ENCODE measurements at places on chromosomes 13 and 19.

DNA sequence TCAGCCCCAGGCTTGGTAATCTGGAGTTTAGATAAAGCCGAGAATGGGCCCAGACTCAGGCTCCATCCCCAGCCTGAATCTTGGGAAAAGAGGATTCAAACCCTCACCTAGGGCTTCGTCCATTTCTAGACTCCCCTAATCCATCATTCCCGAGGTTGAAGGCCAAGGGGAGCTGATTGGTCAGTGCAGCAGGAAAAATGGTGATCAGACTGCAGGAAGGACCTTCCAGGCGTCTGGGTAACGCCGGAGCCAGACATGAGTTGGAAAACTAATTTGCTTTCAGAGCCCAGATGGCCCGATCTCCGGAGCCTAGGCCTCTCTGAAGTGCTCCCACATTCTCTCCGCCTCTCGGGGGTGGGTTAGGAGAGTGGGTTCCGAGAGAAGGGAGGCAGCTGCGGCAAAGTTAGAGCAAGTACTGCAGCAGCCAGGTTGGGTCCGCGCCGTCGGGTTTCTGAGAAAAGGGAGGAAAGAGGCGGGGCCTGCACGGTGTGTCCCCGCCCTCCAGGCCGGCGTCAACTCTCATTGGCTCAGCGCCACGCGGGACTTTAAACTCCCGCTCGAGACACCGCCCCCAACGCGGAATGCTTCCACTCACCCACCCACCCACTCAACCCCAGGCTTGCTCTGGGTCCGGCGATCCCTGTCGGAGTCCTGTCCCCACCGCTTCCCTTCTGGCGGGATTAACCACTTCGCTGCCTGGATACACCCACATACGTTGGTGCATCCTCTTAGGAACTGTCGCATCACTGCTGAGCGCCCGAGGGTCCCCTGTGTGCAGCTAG is 788 bp upstream of the RTBDN start:
- DNase-seq, result no peak

GRCh38 chr19:4580021-4580901 is 20.8 kb upstream of the SEMA6B start:
- no peak for DNase-seq

GRCh38 chr13:72204291-72204690 is 337.3 kb upstream of the DACH1 start:
- DNase-seq, result no peak

DNA sequence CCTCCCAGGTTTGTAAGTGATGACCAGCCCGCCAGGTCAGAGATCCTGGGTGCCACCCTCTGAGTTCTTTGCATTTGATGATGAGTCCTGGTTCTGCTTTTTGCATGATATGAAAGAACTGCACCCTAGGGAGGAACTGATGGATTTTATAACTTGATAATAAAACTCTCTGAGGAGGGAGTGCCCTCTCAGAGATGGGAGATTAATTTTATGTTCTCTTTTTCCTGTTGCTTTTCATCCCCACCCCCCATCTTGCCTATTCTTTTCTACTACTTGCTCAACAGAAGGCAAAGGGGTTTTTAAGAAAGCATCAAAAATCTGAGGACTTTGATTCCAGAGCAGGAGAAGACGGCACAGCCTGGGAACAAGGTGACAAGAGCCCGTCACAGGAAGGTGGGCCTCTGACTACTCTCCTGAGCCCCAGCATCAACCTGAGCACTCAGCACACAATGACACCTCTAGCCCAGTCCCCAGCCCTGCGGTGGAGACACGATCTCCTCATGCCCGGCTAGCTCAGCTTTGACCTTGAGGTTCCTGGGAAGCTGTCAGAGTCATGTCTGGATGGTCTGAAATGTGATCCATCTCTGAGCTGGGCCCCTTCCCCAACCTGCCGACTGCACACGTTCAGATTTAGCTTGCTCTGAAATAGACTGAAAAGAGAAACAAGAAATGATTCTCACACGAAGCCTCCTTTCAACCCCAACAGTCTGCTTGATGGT is 69.1 kb downstream of the SIAH3 start:
- no peak for DNase-seq

- no peak for DNase-seq
Observed at GRCh38 chr13:21089830-21090229, 28.4 kb upstream of the LATS2 start.

DNA sequence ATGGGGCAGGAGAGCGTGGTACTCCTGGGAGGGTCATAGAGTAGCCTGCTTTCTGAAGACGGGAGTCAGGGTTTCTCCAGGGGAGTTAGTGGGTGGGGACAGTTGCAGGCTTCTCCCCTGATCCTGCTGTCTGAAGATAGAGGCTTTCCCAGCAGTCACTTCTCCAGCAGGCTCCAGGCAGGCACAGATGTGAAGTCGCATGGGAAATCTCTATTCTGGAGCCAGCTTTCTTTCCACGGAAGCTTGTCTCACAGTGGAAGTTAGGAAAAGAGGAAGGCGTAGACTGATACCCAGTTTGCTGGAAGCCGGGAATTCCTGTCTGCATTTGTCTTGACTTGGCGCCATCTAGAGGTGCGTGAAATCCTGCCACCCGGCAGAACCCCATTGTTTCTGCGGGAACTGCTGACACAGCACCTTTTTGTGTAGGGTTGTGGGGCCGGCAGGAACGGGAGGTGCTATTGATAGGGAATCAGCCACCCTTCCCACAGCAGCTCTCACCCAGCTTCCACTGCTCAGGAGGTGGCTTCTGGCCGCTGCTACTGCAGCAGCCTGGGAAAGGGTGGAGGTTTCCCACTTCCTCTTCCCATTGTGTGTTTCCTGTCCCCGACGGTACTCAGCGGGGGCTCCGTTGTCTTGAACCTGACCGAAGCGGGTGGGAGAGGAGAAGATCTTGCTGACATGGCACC is 28.5 kb upstream of the NPAS1 start:
- DNase-seq, result peak; percentile 65

DNA sequence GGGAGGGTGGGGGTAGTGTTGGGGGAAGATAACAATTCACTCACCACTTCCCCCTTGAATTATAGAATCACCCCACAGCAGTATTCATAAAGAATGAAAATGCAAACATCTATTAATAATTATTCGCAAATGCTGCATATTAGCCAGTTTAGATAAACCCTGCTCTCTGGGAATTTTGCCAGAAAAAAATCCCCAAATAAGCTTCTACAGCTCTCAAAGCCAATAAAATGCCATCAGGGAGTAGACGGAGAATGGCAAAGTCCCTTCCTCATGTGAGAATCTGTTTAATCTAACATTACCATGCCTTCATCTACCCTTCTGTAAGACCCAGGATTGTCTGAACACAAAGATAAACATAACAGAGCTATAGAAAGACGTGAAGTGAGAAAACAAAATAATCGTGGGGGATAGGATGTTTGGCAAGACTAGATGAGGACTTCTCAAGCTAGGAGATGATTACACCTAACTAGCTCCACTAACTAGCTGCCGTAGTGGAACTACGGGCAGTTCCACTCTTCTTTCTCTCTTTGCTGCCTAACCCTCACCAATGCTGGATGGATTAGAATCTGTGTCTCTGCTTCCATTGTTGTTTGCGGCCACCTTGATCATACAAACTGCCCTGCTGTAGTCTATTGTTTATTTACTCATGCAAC is 32.4 kb upstream of the CACNA1A start:
- no peak for DNase-seq

DNA sequence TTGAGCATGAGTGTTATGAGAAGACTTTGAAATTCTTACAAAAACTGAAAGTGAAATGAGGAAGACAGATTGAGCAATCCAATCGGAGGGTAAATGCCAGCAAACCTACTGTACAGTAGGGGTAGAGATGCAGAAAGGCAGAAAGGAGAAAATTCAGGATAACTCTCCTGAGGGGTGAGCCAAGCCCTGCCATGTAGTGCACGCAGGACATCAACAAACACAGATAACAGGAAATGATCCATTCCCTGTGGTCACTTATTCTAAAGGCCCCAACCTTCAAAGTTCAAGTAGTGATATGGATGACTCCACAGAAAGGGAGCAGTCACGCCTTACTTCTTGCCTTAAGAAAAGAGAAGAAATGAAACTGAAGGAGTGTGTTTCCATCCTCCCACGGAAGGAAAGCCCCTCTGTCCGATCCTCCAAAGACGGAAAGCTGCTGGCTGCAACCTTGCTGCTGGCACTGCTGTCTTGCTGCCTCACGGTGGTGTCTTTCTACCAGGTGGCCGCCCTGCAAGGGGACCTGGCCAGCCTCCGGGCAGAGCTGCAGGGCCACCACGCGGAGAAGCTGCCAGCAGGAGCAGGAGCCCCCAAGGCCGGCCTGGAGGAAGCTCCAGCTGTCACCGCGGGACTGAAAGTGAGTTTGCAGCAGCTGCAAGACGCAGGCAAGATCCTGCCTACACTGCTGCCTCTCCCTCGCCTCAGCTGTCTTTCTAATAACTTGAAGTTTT is at the start of gene TNFSF13B:
Gene TNFSF13B (plus strand): TSS at position 118 of the 728 bp plus-strand sequence. CDS start 178 bp downstream, at position 296.
- no peak for DNase-seq

GRCh38 chr13:40352802-40353562 is 313.5 kb downstream of the FOXO1 start:
- no peak for DNase-seq

- DNase-seq, result no peak
Observed at GRCh38 chr13:72208112-72208645, 341.2 kb upstream of the DACH1 start.

- no peak for DNase-seq
Observed at GRCh38 chr13:81986308-81986707, 1645.4 kb upstream of the SPRY2 start.

DNA sequence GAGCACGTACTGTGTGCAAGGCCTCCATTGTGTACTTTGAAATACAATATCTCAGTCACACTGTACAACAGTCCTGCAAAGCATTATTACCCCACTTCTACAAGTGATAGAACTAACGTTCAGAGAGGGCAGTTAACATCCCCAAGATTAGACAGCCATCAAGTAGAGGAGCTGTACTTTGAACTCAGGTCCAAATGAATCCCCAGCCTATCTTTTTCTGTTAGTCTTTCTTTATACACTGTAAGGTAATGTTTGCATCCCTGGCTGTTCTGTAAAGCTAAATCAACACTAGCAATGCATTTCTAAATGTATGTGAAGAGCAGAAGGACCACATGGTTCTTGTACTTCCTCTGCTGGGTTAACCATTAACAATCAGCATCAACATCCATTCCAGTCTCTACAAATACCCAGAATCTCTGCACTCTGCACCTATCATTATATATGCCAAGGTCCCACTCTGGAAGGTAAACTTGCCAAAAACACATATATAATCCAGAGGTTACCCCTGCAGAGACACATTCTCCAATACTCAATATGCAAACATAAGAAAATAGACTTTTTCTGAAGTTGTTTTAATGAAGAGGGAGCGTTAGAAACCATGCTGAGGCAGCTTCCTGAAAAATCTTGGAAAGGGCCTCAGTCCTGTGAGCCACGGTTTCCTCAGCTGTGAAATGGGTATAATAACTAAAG is 182.3 kb downstream of the MZT1 start:
- no peak for DNase-seq

DNA sequence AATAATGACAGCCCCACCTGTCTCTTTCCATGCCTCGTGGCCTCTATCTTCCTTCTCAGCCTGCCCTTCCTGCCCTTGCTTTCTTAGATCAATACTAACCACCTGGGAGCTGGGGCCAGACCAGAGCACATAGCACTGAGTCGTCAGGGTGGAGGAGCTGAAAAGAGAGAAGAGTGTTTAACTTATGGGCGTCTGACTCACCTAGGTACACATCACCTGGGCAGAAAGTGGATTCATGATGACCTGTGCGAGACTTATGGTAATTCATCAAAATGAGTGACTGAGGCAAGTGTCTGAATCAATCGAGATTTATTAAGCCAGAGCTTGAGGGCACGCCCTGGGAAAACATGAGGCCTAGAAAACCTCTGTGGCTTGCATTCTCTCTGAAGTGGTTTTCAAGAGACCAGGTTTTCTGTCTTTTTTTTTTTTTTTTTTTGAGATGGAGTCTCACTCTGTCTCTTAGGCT is 19.2 kb downstream of the CEACAM6 start:
- DNase-seq, result no peak

- no peak for DNase-seq
Observed at GRCh38 chr13:35843272-35843671, 287.9 kb downstream of the DCLK1 start.

GRCh38 chr19:44647144-44647543 is 3.4 kb downstream of the PVR start:
- DNase-seq, result no peak

- no peak for DNase-seq
Observed at GRCh38 chr13:28336193-28336657, 158.7 kb downstream of the FLT1 start.

Measured in left renal pelvis (tissue), 4 donors.